ENCODE measurements at places on chromosomes 12 and 14.
A peak's percentile ranks its signal among the peaks of the same experiment; 100 is the strongest.

GRCh38 chr14:101478796-101479410 is 82.4 kb upstream of the DIO3 start:
- DNase-seq = no peak

GRCh38 chr14:78508023-78508422 is 337.9 kb downstream of the NRXN3 start:
- no peak for DNase-seq

GRCh38 chr14:74324931-74325361 is 22.2 kb upstream of the ABCD4 start:
- no peak for DNase-seq

- peak; percentile 57 for DNase-seq
These were observed 21.1 kb downstream of the PRKCH start for GRCh38 chr14:61342486-61342885.

DNA sequence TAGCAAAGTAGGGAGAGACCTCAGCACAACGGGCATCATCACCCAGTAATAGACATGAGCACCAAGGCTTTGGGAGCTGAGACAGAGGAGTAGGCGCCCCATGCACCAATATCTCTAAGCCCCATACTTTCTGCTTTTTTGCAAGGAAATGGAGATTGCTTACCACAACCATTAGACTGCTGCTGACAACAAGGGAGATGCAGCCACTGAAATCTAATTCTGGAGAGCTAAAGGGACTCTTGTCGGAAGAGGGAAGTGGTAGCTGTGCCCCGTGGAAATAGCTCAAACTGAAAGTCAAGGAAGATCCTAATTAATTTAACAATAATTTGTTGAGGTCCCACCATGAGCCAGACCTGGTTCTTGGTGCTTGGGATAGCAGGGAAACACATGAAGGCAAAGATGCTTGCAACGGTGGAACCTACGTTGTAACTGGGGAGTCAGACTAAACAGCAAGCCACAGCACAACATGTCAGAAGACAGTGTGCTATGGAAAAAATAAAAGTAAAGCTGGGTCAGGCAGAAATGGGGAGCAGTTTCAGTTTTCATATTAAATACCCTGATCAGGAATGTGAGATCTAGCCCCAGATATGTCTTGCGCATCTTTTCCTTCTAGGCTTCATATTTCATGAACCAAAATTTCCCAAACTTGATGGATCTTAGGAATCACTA is 1131.0 kb downstream of the BCL11B start:
- no peak for DNase-seq

GRCh38 chr14:20564501-20564997 is 3.7 kb upstream of the RNASE9 start:
- DNase-seq = no peak

GRCh38 chr12:9869307-9870161 is at the start of gene CLEC2B:
Gene CLEC2B (minus strand): TSS chr12:9869354.
- DNase-seq = no peak

- DNase-seq = no peak
These were observed 10.3 kb downstream of the CCDC175 start for GRCh38 chr14:59566296-59566695.

- DNase-seq = no peak
These were observed 174.6 kb downstream of the SRGAP1 start for GRCh38 chr12:64019101-64019500.

GRCh38 chr14:97442363-97442762 is 645.2 kb downstream of the VRK1 start:
- no peak for DNase-seq

- no peak for DNase-seq
These were observed 94.0 kb downstream of the TSPAN9 start for GRCh38 chr12:3171195-3171591.

DNA sequence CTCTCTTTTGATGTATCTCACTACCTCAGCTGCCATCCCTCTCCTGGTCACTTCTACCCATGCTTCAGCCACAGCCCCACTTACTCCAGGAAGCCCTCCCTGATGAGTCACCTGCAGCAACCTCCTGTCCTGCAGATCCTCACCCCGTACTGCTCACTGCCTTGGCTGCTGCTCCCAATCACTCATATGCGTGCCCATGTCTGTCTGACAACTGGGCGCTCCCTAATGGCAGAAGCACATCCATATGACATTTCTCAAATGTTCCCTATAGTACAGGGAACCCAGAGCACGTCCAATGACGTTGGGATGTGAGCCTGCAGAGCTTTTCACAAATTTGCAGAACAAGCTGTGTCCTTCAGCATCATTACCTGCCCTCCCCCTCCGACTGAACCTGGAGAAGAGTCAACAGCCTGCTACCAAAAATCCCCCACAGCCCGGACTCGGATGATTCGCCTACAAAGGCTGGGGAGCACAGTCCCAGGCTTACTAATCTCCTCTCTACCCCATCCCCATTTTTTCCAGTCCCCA is 90.0 kb downstream of the SINHCAF start:
- DNase-seq = no peak

- no peak for DNase-seq
These were observed 98.7 kb downstream of the GAS2L3 start for GRCh38 chr12:100672075-100672592.

DNA sequence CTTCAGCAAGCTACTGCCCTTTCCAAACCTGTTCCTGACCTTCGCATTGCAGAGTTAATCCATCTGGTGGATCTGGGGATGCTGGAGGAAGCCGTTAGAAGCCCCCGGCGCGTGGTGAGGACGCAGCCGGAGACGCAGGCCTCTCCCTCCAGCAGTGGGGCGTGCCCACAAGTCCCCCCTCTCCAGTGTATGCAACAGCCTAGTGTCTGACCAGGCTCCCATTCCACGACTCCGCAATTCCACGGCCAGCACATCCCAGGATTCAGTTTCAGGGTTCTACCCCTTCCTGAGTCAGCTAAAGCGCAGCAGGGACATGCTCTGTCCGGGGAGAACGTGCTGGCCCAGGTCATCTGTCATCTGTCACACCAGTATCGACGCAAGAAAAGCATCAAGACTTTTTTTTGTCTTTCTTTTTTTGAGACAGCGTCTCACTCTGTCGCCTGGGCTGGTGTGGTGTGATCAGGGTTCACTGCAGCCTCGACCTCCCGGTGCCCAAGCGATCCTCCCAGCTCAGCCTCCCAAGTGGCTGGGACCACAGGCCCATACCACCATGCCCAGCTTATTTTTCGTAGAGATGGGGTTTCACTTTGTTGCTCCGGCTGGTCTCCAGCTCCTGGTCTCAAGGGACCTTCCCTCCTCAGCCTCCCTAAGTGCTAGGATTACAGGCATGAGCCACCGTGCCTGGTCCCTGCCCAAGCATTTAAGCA is 8.0 kb upstream of the DYNC1H1 start:
- no peak for DNase-seq

GRCh38 chr14:32709027-32709426 is 229.7 kb upstream of the NPAS3 start:
- DNase-seq = no peak

DNA sequence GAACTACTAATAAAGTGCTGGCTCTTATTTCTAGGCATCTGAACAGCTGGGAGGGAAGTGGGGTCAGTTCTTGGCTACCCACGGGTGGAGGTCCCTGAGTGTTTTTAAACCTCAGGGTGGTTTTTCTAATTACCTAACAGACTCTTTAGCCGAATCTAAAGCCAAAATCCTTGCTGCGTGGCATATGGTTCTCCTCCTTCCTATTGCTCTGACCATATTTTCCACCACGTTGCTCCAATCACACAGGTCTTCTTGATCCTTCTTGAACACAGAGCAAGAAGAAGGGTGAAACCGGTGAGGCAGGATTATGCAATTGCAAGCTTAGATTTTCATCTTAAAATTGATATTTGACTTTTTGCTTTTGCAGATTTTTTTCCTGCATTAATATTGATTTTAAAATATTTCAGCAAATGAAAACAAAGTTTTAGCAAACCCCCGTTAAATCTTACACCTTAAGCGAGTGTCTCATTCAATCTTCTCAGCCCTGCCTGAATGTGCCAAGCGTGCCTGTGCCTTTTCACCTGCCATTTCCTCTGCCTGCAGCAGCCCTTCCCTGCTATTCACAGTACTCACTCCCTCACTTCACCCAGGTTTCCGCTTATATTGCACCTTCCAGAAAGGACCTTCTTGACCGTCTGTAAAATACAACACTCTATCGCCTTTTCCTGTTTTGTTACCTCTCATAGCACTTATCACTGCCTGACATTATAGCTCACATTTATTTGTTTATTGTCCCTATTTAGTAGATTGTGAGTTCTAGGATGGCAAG is 506.0 kb downstream of the DIO2 start:
- DNase-seq = no peak

DNA sequence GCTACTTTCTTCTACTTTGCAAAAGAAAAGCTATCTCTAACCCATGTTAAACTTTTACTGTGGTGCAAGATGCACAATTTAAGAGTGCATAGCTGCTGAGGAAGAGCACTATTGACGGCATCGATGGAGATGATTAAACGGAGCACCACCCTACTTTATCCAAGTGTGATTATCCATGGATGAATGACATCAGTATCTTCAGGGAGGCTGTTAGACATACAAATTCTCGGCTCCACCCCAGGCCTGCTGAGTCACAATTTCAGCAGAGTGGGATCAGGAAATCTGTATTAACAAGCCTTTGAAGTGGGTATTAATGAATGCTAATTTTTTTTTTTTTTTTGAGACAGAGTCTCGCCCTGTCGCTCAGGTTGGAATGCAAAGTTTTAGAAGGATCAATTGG is 16.2 kb downstream of the SLC2A14 start:
- DNase-seq = no peak

DNA sequence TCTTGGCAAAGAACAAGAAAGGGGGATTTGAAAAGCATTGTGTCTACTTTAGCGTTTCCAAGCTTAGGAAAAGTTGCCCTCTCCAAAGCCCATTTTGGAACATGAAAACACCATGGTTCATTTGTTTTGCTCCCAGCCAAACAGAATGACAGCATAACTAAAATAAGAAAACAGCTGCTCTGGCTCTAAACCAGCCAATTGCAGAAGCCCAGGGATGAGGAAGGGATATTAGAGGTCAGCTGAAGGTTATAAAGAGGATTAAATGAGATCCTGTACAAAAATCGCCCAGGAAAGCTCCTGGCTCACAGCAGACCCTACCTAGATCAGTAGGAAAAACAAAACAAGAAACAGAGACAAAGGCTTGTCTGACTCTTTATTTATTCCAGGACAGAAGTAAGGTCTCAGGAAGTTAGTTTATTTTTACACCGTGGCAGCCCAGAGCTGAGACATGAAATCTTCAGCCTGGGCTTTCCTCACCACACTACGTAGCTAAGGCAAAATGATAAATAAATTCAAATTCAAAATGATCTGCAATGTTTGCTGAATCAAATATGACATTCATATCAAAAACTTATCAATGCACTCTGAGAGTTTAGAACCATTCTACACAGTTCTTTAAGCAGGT is 25.9 kb downstream of the SPX start:
- no peak for DNase-seq

GRCh38 chr12:77553976-77554619 is 276.6 kb upstream of the NAV3 start:
- DNase-seq = no peak

- DNase-seq = no peak
These were observed 9.8 kb upstream of the CDH24 start for GRCh38 chr14:23066855-23067744.

DNA sequence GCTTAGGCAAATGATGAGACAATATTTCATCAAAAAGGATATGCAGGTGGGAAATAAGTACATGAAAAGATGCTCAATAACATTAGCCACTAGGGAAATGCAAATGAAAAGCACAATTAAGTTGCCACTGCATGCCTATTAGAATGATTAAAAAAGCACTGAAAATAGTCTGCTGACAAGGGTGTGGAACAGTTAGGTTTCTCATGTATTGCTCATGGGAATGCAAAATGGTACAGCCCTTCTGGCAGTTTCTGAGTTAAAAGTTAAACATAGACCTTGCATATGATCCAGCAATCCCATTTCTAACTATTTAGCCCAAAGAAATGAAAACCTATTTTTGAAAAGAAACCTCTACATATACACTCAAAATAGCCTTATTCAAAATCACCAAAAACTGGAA is 393.0 kb downstream of the BMP4 start:
- DNase-seq = no peak

GRCh38 chr12:92513231-92513730 is 189.5 kb upstream of the PLEKHG7 start:
- DNase-seq = no peak

DNA sequence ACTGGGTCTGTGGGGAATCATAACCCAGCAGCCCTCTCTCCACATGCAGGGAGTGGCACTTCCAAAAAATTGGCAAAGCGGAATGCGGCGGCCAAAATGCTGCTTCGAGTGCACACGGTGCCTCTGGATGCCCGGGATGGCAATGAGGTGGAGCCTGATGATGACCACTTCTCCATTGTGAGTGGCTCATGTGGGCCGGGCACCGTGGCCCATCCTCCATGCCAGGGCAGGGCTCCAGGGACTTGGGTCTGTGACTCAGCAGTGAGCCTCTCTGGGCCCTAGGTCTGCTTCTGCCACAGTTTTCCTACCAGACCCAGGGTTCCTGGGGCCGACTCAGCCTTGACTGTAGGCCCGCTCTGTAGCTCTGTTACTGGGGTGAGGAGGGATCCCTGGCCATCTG is 2.2 kb downstream of the NPFF start:
- DNase-seq = no peak

DNA sequence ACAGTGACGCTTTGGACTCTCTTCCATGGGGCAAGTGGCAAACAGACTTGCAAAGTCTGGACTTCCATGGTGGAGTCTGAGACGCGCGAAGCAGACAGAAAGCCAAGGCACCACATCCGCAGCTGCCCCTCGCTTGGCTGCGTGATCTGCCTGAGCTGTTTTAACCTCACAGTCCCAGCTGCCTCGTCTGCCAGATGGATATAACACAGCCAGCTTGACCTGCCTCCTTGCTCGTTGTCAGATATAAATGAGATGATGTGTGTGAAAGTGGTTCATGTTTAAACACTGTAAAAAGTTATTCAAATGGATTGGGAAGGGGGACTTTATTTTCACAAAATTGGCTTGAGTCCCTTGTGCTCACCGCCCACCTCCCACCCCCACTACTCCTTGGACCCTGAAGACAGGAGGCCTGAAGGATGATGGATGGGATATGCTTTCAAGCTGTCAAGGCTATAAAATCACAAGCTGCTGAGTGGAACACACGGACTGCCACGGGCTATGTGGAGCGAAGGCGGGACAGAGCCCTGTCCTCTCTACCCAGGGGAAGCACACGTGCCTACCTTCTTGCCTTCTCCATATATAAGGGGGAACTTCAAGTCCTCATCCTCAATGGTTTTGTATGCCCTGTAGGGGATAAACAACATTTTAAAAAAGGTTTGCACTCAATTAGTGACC is 226.9 kb downstream of the MON2 start:
- DNase-seq = no peak

DNA sequence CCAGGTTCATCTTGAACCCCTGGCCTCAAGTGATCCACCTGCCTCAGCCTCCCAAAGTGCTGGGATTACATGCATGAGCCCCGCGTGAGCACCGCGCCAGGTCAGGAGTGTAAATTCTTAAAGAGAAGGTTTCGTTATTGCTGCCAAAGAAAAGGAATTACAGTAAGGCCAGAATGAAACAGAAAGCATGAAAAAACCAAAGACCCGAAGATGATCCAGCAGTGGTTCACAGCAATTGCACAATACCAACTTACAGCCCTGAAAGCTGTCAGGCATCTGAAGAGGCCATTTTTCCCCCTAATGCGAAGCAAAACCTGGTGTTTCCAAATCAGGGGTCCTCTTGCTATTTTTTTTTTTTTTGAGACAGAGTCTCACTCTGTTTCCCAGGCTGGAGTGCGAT is 10.3 kb downstream of the RBM23 start:
- no peak for DNase-seq
